ENCODE measurements at places on chromosomes 13 and 19.

DNA sequence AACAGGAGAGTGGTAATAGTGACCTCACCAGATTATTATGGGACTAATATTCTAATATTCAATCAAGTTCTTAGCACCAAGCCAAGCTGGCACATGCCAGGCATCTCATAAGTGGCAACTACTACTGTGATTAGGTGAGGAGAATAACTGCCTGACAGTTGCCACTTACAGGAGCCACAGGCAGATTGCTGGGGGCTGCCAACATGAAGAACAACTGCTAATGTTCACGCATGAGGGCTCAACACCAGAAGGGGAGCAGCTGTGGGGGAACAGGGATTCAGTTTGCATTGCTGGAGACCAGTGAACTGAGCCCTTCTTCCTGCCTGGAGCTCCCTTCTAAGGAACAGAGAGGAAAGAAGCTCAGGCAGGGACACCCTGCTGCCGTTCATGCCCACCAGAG, 504.5 kb downstream of the FOXO1 start:
- no peak for DNase-seq

DNA sequence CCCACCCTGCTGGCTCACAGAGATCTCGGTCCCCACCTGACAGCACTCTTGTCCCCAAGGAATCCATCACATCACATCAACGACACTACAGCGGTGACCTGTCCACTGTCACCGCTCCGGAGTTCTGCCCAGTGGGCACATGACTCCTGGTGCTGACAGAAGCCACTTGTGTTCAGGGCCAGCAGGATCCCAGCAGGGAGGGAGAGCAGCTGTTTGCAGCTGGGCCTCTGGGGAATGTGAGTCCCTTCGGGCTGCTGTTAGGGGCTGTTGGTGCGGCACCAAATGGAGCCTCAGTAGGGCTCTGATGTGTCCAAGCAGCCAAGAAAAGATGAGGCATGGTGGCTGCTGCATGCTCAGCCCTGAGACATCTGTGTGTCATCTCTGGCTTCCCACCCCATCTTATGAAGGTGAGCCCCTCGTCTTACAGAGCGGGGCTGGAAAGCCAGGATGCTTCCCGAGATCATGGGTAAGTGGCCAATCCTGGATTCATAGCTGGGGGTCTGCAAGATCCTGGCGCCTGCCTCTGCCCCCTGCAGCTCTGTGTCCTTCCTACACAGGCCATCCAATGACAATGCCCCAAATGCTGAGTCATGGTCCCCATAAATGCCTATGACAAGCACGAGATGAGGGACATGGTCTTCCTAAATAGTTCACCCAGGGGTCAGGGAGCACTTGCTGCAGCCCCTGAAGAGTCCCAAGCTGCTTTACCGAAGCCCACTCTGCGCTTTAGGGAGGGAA, 56.0 kb downstream of the F2RL3 start:
- DNase-seq = no peak

DNA sequence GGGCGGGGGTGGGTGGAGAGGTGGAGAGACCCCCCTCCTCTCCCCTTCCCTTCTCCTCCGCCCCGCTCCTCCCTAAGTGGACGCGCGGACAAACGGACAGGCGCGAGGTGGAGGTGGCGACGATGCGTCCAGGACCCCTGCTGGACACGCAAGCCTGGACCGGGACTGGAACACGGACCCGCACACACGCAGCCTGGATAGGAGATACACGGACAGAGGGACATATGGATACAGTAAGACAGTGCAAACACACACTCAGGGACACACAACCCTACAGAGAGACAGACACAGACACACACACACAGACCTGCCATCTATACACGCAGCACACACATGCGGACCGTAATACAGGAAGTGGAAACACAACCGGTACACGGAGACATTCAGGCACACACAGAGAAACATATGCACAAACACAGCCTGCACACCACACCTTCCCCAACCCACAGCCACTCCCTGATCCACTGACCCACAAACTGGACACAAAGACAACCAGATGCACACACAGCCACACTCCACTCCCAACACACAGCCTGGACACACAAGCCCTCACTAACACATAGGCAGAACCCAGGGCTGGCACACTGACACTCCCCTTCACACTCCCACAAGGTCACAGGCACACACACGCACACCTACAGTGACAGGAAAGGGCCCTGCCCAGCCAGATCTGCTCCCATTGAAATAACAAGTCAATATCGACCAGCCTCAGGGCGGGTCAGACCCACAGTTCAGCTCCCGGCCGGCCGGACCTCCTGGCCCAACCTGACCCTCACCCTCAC, 696 bp upstream of the ERFL start:
- DNase-seq = no peak

DNA sequence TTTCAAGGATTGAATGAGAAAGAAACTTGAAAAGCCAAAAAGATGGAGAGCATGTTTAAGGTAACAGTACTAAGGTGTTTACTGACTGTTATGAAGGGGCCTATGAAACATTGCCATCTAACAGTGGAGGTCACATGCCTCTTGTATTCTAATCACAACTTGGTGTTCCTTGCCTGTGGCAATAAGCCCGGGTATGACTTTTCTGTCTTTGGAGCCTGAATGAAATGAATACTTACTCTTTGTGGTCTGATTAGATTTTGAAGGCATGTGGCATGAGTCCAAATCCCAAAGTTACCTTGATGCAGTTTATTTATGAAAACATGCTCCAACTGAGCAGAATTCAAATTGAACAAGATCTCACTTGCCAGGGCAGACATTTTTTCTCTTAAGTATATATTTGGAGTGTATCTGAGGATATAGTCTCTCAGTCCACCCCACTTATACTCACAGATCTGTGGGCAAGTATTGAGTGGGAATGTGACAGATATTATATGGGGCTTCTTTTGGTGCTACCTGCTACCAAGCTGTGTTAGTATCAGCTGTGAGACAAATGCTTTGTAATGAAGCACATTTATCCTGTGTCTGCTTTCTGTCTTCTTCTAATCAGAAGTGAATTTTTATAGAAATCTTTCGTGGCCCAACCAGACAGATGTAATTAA, 67.5 kb downstream of the B3GLCT start:
- DNase-seq = no peak

DNA sequence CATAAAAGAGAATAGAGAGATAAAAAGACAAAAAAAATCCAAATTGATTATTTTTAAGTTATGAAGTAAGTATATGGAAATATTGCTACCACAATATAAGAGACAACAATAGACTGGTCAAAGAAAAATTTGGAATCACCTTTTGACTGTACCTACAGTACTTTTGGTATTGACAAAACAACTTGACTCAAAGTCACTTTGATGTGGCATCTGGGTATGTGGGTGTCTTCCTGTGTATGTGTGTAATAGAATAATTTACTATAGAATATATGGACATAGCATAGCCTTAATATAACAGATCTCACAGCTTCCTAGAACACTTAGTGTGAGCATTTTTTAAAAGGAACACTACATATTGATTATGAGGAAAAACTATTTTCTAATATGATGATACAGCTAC, 1016.2 kb upstream of the PCDH20 start:
- DNase-seq = no peak

GRCh38 chr19:15954820-15955219, 6.0 kb downstream of the OR10H4 start:
- no peak for DNase-seq

DNA sequence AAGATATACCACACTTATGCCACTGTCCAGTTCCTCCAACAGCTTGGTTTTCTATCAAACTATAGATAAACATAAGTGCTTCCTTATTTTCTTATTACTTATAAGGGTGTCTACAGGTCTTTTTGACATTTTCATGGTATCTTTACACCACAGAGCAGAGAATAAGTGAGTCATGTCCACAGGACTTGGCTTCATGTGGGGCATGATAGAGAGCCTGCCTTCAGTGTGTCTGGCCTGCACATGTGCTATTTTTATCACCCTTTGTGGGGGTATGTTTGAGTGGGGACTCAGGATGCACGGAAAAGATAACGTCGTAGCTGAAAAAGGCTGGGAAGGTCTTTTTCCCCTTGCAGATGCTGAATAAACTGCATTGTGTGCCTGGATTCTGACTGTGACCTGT, 8.1 kb upstream of the STOML3 start:
- no peak for DNase-seq

GRCh38 chr19:13732337-13732736, 32.0 kb upstream of the MRI1 start:
- DNase-seq = no peak

DNA sequence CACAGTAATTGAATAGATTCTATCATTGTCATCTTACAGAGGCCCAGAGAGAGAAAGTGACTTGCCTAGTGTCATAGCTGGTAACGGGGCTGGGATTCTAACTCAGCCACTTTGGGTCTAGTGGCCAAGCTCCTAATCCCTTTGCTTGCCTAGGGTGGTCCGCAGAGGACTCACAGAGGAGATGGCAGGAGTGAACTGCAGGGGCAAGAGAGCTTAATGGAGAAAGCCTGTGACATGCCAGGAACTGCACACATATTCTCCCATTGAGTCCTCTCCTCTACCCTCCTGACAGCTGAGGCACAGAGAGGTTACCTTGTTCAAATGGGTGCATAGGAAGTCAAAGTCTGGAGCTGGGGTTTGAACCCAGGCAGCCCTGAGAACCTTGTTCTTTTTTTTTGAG, 2.7 kb downstream of the LSR start:
- DNase-seq = no peak

DNA sequence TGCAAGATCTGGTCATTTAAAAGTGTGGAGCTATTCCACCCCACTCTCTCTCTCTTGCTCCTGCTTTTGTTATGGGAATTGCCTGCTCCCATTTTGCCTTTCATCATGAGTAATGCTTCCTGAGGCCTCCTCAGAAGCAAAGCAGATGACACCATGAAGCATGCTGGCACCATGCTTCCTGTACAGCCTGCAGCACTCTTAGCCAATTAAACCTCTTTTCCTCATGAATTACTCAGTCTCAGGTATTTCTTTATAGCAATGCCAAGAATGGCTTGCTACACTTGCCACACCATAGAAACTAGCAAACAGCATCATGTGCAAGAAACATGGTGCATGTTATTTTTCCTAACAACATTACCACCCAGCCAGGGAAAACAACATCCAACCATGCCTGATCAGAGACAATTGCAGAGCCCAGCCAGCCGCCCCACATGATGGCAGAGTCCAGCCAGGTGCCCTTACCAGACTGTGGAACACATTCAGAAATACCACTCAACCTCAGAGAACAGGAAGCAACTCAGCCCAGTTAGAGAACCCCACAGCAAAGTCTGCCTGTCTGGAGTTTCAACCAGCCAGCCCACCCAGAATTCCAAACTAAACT, 36.9 kb downstream of the SYDE1 start:
- no peak for DNase-seq

GRCh38 chr13:113417008-113417751, 36.1 kb downstream of the ADPRHL1 start:
- no peak for DNase-seq

GRCh38 chr19:14021474-14021873, 6.5 kb upstream of the RLN3 start:
- DNase-seq = no peak
